Activated T-cell treated with anti-CD3 and anti-CD28 coated beads, Interleukin-2, amount 50 U/mL, for 4 hours (primary cell): ENCODE measurements at places on chromosomes 2 and 18.

- DNase-seq = no peak
These were observed 89.3 kb downstream of the ADD2 start for GRCh38 chr2:70678576-70679143.

DNA sequence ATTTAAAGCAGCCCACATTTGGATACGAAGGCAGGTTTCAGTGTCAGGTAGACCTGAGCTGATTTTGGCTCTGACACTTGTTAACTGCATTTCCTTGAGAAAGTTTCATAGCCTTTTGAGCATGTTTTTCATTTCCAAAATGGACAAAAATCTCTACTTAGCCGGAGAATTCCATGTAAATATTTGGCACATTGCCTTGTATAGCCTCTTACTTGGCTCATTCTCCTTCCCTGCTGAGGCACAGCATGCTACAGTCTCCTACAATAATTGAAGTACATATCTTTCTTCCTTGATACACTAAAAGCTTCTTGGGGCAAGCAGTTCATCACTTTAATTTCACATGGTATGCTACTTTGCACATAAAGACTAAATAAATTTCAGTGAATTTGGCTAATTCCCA, 772.2 kb upstream of the CHAC2 start:
- no peak for DNase-seq

- DNase-seq = no peak
These were observed 28.8 kb upstream of the TMEM18 start for GRCh38 chr2:705971-706511.

DNA sequence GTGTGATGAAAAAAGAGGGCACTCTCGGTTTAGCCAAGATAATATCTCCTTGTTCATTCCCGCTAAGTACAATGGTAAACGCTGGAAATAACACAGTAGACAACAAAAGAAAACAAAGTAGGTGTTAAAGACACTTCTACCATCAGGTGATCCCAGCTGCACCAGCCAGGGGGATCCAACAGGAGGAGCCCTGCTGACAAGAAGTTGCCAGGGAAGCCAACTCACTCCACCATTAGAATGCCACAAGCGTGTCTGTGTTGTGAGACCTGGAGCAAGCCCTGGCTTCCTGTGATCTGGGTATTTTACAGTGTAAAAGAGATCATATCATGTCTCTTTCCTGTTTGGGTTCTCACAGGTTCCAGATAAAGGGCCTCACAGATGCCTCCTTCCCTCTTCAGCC, 117.0 kb downstream of the GRB14 start:
- DNase-seq = no peak

DNA sequence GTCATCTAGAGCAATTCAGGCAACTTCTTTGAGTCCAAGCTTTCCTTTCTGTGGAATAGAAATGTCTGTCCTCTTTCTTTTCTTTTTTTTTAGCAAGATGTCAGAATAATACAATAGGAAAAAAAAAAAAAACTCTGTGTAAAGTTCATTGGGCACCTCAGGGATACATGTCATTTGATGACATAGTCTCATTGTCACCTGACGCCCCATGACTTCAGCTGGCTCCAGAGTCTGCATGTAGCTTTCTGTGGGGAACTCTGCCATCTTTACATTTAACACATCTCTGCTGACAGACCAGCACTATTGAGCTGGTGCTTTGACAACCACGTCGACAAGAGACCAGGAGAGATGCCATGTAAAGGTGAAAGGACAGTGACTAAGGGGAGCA, 172.5 kb upstream of the KLF7 start:
- DNase-seq = no peak

- DNase-seq = no peak
These were observed 6.8 kb upstream of the CD207 start for GRCh38 chr2:70842401-70842800.

DNA sequence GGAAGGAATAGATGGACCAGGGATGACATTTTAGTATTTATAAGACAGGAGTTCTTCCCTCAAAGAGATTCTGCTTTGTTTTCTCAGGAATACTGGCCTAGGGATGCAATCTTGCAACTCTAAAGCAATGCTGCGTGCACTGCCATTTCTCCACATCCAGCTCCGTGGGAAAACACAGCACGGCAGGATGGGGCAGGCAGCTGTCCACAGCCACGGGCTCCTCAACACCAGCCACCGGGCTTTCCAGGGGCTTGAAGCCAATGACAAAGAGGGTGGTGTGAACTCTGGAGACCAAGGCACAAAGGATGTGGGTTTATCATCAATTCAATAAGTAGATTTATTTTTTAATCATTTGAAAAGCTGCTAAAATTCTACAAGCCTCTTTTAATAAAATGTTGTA, 49.3 kb downstream of the CABYR start:
- DNase-seq = no peak

DNA sequence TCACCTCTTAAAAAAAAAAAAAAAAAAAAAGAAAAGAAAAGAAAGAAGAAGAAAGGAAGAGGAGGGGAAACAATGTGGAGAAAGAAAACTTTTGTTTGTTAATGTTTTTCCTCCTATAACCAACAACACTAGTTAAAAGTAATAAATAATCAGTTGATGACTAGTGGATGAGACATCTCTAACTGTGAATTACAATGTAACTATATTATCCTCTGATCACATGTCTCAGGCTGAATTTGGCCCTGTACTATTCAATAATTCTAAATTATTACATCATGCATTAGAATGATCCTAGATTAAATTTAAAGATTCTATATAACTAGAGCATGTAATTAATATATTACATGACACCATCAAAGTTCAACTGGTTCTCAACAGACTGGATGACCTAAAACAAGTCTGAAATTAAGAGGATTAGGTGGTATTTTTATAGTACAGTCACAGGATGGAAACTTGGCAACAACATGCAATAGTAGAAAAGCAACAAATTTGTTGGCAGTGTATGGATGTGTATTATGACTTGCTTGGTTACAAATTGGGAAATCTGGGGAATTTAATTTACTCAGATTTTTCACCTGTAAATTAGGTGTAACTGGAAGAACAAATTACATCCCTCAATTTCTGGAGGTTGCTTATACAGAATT, 269.3 kb upstream of the SETBP1 start:
- DNase-seq = no peak

DNA sequence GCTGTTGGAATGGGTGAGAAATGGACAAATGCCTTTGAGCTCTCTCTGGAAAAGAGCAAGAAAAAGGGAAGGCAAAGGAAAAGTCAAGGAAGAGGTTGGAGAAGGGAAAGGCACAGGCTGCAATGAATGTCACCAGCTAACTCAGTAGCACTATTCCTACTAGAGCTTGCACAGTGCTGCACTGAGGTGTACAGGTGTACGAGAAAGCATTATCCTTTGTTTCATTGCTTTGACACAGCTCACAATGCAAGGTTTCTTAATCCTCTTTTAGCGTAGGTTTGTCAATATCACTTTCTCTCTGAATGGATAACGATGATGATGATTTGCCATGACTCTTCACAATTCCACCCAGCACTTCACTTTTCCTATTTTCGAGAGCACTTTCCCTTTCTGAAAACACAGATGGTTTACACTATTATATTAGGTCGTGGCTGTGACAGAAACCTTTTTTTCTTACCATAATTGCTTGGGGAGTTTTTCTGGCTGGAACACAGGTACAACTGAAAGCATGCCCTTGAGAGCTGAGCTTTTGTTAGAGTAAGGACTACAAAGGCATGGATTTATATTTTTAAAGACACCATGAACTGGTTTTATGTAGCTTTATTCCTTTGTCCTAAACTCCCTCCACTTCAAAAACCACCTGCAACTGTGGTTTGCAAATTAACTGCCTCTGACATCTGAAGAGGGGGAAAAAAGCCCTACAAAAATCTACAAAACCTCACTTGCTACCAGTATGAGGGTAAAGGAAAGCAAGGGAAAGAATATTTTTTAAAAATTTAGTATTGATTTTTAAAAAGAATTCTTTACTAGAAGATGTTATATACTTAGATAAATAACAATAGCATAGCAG, 265.5 kb downstream of the TGIF1 start:
- DNase-seq = no peak

DNA sequence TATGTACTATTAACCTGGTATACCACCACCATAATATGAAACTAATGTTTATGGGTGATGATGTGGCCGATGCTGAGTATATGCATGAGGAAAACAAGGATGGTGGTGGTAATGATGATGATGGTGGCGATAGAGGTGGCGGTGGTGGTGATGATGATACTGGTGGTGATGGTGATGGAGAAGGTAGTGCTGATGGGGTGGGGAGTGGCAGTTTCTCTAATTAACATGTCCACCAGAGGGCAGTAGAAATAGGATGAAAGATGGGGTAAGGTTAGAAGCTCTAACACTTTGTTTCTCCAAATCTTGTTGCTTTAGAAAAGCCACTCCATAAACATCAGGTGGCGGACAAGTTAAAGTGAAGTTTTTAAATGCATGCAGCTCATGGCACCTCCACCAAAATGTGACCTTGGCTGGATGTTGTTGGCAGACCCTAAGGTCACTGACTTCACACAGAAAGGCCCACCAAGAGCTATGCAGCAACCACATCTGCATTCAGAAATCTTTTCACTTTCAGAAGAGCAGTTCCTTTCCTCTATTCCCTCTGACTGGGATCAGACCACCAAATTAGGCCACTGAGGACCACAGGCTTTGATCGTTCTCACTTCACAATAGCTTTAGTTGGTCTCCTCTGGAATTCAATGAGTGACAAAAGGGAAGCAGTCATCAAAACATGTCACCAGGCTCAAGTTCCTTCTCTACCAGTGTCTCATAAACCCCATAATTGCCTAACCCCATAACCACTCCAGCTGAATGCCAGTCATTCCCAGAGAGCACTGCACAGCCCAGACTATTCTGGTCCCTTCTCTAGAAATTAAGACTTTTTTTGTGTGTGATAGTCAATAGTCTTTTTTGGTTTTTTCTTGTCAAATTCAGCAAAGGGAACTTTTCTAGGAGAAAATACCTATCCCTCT, 7.5 kb upstream of the BCL11A start:
- no peak for DNase-seq

GRCh38 chr2:239329972-239330572, 70.7 kb downstream of the HDAC4 start:
- DNase-seq = no peak

GRCh38 chr2:231467016-231467545, 2.8 kb upstream of the NCL start:
- DNase-seq = no peak

GRCh38 chr18:50742952-50743351, 76.9 kb downstream of the MRO start:
- no peak for DNase-seq

DNA sequence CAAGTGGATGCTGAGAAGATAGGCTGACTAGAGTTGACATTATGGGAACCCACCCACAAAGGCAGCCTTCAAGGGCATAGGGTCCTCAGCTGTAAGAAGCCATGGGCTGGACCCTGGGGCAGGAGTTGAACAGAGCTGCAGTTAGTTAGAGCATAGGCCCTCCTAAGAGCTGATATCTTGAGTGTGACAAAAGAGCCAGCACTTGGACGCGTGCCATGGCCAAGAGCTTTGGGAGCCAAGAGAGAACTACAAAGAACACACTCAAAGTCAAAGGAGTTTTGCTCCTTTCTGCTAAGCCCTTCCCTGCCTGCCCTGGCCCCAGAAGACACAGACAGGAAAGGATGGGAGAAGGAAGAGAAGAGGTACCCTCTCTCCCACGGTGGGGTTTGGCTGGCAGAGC, 29.9 kb upstream of the AGAP1 start:
- DNase-seq = no peak

DNA sequence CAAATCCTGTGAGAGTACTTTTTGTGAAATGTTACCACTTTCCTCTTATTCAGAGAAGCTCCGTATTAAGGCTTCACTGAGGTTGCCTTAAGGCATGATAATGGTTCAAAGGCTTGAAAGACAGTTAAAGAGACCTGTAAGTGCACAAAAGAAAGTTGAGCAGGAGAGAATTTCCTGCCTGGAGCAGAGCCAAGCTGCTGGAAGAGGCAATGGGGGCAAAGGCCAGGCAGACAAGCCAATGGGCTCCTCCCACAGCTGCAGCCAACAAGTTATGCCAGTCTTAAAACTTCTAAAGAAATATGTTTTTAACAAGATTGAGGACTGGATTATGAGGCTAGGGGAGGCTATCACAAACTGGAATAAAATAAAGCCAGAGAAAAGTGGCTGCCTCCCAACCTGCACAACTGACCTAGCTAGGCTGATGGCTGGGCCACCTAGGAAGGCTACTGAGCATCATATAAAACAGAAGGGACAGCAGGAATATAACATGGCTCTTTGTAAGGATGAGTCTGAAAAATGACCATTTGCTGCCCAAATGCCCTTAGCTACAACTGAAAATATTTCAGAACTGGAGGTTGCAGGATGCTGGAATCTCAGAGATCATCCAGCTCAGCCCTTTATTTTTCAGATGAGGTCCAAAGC, 2.1 kb downstream of the IL1B start:
- DNase-seq = no peak

DNA sequence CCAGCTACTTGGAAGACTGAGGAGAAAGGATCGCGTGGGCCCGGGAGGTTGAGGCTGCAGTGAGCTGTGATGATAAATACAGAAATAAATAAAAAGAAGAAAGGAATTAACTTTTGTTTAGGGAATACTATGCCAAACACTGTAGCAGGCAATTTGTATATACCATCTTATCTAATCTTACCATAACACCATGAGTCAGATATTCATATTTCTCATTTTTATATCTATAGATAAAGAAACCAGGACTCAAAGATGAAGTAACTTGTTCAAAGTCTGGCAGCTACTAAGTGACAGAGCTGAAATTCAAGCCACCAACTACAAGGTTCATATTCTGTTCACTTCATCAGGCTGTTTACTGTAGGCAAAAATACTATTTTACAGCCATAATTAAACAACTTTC, 119.2 kb upstream of the SLC39A10 start:
- no peak for DNase-seq

GRCh38 chr2:54968561-54969218, 81.6 kb downstream of the RTN4 start:
- DNase-seq = no peak

DNA sequence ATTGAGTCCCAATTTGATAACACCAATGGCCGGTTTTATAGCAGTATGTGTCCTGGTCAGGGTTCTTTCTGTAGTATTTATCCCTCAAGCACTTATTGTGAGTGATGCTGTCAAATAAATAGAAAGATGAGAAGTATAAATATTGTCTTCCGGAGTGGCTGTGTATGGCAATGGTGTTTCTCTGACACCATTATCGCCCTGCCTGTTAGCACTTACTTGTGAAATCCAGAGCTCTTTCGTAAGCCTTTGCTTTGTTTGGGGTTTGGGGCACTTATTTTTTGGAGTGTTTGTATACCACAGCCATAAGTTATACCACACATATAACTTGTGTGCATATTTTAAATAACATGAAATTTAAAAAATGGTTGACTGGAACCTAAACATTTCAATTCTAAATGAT, 29.3 kb downstream of the CD8B2 start:
- DNase-seq = no peak

- DNase-seq = peak; percentile 9
These were observed 1.5 kb upstream of the UGP2 start for GRCh38 chr2:63840081-63840784.

- DNase-seq = no peak
These were observed 19.4 kb downstream of the TMEM178A start for GRCh38 chr2:39685126-39685525.

- peak; percentile 9 for DNase-seq
These were observed 622 bp downstream of the RAB12 start for GRCh38 chr18:8609659-8610458.
